Cerebellar nuclear complex (tissue), 1 donor: ENCODE measurements at places on chromosomes 11 and 22.

- DNase-seq: no peak
Observed at GRCh38 chr11:105393326-105393725, 216.5 kb upstream of the GRIA4 start.

DNA sequence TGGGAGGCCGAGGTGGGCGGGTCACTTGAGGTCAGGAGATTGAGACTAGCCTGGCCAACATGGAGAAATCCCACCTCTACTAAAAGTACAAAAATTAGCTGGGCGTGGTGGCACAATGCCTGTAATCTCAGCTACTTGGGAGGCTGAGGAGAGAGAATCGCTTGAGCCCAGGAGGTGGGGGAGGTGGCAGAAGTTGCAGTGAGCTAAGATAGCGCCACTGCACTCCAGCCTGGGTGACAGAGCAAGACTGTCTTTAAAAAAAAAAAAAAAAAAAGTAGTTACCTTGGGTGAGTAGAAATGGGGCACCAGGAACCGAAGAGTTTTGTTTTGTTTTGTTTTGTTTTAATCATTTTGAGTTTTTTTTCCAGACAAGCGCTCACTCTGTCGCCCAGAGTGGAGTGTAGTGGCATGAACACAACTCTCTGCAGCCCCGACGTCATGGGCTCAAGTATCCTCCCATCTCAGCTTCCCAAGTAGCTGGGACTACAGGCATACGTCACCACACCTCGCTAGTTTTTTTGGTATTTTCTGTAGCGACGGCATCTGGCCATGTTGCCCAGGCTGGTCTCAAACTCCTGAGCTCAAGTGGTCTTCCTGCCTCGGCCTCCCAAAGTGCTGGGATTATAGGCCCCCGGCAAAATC lies 15.8 kb downstream of the THAP12 start:
- no peak for DNase-seq

- no peak for DNase-seq
Observed at GRCh38 chr22:50581950-50582492, 628 bp downstream of the CHKB start.

- no peak for DNase-seq
Observed at GRCh38 chr11:126189109-126189929, 22.1 kb downstream of the RPUSD4 start.

- no peak for DNase-seq
Observed at GRCh38 chr11:12031856-12032544, 23.6 kb upstream of the DKK3 start.

GRCh38 chr11:101729406-101730078 lies 145.7 kb upstream of the TRPC6 start:
- DNase-seq: no peak

DNA sequence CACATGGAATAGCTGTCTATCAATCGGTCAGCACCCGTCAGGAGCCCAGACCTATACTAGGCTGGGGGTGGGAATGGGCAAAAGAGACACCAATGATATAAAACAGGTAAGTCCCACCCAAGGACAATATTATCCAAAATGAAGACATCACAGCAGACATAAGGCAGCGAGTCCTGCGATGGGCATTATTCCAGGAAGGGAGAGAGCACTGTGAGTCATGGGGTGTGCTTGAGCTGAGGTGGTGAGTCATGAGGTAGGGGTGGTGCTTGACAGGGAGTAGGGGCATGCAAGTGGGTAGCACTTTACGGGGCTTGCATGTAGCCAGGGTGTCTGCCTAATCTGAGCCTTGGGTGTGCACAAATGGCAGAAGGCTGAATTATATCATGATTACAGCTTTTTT lies 605.0 kb upstream of the CADM1 start:
- no peak for DNase-seq

DNA sequence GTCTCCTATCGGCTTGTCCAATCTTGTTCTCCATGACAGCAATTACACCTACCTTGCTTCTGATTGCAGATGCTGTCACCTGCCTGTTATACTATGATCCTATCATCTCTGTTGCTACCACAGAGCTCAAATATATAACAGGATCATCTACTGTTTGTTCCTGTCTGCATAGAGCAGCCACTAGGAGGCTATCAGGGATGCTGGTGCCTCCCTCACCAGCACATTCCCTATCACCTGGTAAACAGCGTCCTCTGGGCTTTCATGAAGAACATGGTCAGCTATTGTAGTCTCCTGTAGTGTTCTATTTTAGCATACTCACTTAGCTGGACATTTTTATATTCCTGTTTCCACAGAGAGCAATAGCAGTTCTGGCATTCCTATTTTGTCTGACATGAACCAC lies 87.8 kb upstream of the FAT3 start:
- DNase-seq: no peak

DNA sequence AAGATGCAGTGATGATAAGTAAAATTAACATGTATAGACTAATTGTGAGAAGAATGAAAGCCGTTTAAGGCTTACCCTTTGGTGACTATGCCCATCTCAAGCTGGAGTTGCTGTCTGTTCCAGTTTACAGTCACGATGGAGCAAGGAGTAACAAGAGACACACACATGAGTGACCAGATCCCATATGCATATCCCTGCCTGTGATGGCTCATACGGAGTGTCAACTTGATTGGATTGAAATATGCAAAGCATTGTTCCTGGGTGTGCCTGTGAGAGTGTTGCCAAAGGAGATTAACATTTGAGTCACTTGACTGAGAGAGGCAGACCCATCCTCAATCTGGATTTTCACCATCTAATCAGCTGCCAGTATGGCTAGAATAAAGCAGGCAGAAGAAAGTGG lies 786.8 kb downstream of the FAM181B start:
- DNase-seq: no peak

GRCh38 chr11:75239531-75240290 lies 863 bp upstream of the TPBGL start:
- no peak for DNase-seq

- no peak for DNase-seq
Observed at GRCh38 chr11:101692980-101693379, 109.2 kb upstream of the TRPC6 start.

GRCh38 chr11:2287091-2287490 lies 14.6 kb downstream of the C11orf21 start:
- DNase-seq: no peak

GRCh38 chr22:23841736-23842445 lies 3.1 kb upstream of the DERL3 start:
- DNase-seq: no peak

GRCh38 chr22:36687516-36687915 lies 16.0 kb downstream of the CACNG2 start:
- no peak for DNase-seq

DNA sequence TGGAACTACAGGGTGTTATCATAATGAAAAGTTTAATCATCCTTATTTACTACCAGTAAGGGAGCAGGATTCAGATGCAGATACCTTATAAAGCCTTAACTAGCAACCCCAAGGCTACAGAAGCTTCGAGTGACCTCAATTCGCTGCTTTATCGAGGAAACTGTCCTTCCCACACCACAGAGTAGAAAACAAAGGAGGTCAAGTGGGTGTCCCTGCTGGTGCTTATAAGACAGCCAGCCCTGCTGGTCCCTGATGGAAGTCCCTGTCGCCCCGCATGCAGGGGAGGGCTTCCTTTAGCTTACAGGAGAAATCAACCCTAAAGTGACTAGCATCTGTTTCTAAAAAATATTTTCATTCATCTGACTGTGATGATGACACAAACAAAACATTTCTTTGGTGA lies 7.3 kb downstream of the MN1 start:
- DNase-seq: no peak

GRCh38 chr22:46017166-46017565 lies 40.2 kb upstream of the WNT7B start:
- DNase-seq: no peak

- no peak for DNase-seq
Observed at GRCh38 chr22:42639541-42640241, 710 bp downstream of the ATP5MGL start.

DNA sequence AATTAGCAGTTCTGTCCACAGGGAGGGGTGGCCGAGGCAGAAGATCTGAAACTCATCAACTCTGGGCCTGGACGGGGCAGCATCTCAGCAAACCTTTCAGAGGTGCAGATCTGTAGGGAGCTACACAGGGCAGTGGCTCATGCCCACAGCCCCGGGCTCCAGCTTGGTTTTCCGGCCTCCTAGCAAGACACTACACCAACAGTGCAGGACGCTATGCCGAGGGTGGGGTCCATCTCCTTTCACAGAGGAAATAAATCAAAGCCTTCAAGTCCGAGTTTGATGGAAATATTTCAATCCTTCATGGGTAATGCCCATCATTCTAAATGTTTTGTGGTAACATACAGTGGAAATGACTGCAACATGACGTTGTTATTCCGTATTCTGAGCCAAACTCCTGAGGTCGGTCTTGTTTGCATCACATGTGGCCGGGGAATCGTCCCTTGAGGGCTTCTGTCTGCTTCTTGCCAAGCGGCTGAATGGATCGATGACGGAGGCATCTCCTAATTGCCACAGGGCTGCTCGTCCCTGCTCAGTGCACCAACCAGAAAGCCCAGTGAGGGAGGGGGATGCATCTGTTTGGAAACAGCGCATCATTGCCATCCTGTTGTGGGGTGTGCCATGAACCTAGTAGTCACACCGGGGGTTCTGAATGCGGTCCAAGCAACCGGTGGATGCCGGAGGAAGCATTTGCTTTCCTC lies 30.0 kb downstream of the LINC01488 start:
- no peak for DNase-seq

DNA sequence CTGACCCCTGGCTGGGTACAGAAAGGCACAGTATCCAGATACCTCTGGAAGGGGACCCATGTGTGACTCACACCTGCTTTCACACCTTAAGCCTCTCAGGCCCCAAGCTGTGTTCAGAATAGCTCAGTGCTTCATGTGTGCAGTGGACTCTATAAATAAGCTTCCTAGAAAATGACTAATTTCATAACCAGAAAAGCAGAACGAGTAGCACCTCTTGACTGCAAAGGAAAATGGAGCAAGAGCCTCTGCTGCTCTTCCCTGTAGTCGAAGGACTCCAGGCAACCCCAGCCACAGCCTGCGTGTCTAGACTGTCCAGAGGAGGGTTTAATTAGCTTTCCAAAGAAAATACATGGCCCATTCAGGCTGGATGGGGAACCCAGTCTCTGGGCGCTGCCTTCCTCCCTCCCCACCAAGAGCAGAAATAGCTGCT lies 23.1 kb downstream of the PTPN5 start:
- no peak for DNase-seq

GRCh38 chr11:120722524-120722923 lies 211.0 kb downstream of the GRIK4 start:
- DNase-seq: no peak

DNA sequence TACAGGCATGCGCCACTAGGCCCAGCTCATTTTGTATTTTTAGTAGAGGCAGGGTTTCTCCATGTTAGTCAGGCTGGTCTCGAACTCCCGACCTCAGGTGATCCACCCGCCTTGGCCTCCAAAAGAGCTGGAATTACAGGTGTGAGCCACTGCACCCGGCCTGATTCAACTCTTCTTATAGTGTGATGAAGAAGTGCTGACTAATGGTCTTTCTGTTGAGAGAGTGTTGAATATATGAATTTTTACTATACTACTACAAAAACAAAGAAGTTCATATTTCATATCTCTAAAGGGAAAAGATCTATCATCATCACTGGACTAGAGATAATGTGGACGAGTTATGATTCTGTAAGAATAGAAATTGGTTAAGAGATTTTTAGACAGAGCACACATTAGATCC lies 320.1 kb downstream of the SOX6 start:
- DNase-seq: no peak

DNA sequence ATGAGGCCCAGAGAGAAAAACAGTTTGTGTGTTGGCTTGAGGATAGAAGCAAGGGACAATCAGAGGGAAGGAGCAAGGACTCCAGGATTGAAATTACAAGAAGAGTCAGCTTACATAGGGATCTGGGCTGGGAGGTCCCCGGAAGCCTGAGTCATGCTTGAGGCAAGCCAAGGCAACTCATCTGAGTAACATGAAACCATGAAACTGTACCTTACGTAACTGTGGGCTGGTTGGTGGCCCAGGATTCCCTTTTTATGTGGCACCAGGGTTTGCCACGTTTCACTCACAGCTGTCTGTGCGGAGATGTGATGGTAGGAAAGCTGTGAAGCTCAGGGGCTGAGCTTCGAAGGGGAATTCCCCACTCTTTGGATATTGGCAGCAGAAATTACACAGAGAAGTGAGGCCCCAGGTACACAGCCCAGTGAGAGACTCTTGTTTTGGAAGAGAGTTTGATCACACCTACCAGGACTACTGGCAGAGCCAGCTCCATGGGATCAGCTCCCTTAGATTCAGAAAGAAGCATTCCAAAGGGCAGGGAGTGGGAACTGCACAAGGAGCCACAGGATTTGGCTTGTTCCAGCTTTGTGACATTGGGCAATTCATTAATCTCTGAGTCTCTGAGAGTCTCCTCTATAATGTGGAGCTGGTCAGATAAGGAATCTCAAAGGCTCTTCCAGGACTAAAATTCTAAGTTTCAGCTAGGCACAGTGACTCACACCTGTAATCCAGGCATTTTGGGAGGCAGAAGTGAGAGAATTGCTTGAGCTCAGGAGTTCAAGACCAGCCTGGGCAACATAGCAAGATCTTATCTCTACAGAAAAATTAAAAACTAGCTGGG lies 7.8 kb downstream of the SLC5A1 start:
- DNase-seq: no peak

DNA sequence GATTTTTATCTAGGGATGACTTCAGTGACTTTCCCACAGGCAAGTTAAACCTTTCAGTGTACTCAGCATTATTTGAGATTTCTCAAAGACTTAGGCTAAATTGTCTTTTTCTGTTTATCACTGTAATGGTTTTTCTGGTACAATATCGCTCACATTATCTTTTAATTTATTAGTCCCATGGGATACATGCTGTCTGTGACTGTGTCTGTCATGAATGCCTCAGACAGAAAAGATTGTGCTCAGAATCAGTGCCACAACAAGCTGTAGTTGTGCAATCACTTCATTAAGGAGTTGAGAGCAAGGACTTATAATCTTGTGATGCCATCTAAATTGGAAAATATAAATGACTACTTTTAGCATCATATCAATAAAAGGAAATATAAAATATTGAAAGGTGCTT lies 2374.2 kb upstream of the RAG2 start:
- no peak for DNase-seq

- no peak for DNase-seq
Observed at GRCh38 chr11:27697679-27698275, 2.5 kb downstream of the BDNF start.

- no peak for DNase-seq
Observed at GRCh38 chr11:13760115-13760514, 91.6 kb downstream of the FAR1 start.

GRCh38 chr11:62402226-62402959 lies 16.4 kb upstream of the SCGB1A1 start:
- no peak for DNase-seq
